ENCODE measurements at places on chromosomes 1 and 21. TPM values are rescaled to one million over a fixed set of nuclear protein-coding genes. Genes with fewer than 3 reads are reported as not detected.

IFFO2 gene
- total RNA-seq, result 12.5 TPM

CHI3L1 gene
- not detected for total RNA-seq

GRCh38 chr1:115702959-115703358 lies 61.2 kb downstream of the VANGL1 start:
- no peaks in the 10 kb centered on the region for H3K4me1 ChIP-seq
- no peak for DNase-seq
- no peak overlapping the region for H3K27ac ChIP-seq

EPHA2 gene
- total RNA-seq, result not detected

DNA sequence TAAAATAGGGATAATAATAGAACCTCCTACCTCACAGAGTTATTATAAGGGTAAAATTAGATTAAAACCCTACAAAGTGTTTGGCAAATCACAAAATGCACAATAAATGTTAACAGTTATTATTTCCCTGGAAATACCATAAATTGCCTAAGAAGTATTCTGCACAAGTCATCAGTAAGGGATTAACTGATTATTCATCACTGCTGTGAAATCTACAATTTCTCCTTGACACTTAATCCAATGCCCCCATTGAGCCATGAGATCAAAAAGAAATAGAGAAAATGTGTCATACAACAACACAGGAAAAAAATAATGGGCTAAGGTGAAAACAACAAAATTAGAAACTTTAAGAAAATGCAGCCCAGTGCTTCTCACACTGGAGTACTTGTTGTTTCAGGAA lies 6.7 kb upstream of the SEC16B start:
- no peak for DNase-seq
- H3K27me3 ChIP-seq, result no peaks in the 10 kb centered on the region
- no peaks in the 10 kb centered on the region for H3K4me1 ChIP-seq
- no peaks in the 10 kb centered on the region for H3K36me3 ChIP-seq
- H3K4me3 ChIP-seq, result no peak overlapping the region

DNA sequence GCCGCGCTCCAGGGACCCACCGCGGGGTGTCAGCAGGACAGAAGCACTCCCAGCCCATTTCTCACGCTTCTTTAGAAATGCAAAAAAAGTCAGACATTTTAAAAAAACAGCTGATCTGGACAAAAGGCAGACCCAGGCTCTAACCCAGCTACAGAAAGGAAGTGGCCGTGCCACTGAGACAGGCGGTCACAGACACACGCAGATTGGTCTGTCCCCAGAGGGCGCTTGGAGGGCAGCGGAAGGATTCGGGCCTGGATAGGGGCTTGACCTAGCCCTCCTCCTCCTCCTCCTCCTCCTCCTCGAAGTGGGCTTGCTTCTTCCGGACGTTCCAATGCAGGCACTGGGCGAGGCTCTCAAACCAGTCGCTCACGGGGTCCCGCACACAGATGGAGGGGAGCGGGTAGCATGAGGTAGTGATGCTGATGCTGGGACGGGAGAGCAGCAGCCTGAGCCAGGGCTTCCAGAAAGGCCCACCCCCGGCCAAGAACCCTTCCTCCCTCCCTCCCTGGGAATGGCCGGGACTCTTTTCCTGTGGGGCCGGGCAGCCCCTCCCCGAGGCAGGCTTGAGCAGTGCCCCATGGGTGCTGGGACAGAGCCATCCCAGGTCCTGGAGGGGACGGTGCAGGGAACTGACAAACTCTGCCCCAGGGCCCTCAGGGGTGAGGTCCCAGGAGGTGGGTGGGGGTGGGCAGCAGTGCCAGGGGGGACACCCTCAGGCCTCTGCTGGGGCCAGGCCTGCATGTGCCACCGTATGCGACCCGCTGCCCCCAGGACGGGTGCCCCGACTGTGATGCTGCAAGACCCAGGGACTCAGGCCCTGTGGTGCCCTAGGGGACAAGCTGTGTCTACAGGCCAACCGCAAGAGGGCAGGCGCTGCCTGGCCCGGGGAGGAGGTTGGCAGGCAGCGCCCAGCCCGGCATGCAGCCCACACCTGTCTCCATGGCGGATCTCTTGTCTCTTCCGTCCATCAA lies 25.3 kb downstream of the NADK start:
- peaks cover 4% of the 10 kb centered on the region for H3K4me1 ChIP-seq
- H3K36me3 ChIP-seq, result peaks cover 8% of the 10 kb centered on the region
- no peaks in the 10 kb centered on the region for H3K27me3 ChIP-seq

DNA sequence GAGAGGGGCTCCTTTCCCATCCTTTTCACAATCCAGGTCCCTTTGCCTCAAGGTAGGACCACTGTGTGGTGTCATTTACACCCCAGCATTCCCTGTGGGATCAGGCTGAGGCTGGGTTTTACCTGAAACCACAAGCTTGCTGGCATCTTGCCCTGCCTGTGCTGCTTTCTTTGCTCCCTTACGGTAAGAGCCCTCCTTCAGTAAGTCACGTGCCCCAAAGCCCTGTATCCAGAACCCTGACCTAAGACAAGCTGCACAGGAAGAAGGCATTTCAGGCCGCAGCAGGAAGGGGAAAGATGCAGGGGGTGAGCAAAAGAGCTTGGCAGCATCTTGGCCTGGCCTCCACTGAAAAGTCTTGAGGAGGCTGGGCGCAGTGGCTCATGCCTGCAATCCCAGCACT lies 58.4 kb downstream of the KLHDC7A start:
- H3K36me3 ChIP-seq, result no peaks in the 10 kb centered on the region
- no peak overlapping the region for H3K4me3 ChIP-seq
- H3K27ac ChIP-seq, result no peak overlapping the region
- DNase-seq, result peak; percentile 14
- H3K27me3 ChIP-seq, result peaks cover 20% of the 10 kb centered on the region

GRCh38 chr1:59357645-59358320 lies 60.9 kb downstream of the FGGY start:
- H3K4me3 ChIP-seq, result no peak overlapping the region
- peaks cover 1% of the 10 kb centered on the region for H3K36me3 ChIP-seq
- no peaks in the 10 kb centered on the region for H3K27me3 ChIP-seq

DNA sequence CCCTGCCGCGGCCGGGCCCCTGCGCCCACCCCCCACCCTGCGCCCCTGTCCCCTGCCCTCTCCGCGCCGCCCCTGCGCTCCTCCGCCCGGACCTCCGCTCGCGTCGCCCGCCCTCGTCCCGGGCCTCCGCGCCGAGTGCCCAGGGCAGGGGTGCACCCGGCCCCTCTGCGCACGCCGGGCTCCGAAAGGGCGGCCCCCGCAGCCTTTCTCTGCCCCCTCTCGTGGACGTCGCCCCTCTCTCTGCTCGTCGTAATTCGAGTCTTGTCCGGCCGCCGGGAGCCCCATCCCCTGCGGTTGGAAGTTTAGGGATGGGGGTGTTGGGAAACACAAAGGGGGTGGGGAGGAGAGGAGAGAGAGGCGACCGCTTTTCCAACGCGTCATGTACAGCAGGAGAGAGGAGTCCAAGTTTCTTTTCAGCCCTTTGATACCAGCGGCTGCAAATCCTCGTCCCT lies 407 bp downstream of the GALNT2 start:
- H3K4me3 ChIP-seq, result peak overlapping the region; percentile 82
- H3K27me3 ChIP-seq, result peaks cover 7% of the 10 kb centered on the region
- H3K36me3 ChIP-seq, result peaks cover 2% of the 10 kb centered on the region
- peak overlapping the region; percentile 84 for H3K27ac ChIP-seq

RNF2 gene
- 24.9 TPM for total RNA-seq

DNA sequence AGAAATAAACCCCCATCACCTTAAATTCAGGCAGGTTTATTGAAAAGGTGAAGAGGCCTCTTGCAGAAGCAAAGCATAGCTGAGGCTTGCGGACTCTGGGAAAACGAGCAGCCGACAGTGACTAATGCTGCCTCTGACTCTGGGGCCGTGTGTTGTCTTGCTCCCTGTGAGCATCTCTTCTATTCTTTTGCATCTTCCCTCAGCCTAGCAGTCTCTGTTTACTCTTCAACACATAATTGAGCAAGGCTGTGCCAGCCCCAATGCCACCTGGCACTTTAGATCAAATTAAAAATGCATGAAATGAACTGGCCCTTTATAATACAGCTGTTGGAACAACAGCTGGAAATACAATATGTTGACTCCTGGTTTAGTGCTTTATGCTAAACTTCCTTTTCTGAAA lies 18.4 kb upstream of the REG4 start:
- no peaks in the 10 kb centered on the region for H3K36me3 ChIP-seq
- peaks cover 46% of the 10 kb centered on the region for H3K27me3 ChIP-seq
- H3K27ac ChIP-seq, result no peak overlapping the region
- H3K4me1 ChIP-seq, result no peaks in the 10 kb centered on the region

USP16 gene
- total RNA-seq, result 26.7 TPM

GRCh38 chr1:168598892-168599291 lies 22.5 kb downstream of the XCL1 start:
- H3K4me1 ChIP-seq, result no peaks in the 10 kb centered on the region
- DNase-seq, result no peak
- no peak overlapping the region for H3K27ac ChIP-seq
- H3K36me3 ChIP-seq, result no peaks in the 10 kb centered on the region
- peaks cover 6% of the 10 kb centered on the region for H3K27me3 ChIP-seq
- H3K4me3 ChIP-seq, result no peak overlapping the region

DNA sequence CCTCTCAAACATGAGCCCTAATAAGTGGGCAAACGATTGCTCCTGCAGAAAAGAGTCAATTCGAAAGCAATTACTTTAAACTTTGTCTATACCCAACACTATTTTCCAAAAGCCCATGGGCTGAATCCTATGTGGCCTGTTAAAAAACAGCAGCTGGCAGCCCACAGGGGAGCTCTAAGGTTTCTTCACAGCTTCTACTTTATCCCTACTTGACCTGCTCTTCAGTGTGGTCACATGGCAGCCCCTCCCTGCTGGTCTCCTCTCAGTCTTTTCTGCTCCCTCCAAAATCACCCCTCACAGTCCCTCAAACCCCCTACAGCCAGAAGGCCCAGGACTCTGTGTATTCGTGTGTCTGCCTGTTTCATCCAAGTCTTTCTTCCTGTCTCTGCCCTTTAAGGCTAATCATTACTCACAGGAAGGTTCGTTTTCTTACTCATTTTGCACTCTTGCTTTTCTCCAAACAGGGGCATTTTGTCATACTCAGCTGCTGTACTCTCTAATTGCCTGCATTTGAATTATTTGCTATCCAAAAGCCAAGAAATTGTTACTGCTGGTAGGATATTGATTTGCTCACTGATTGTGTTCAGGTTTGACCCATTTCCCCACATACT lies 62.4 kb upstream of the FAM3B start:
- H3K27ac ChIP-seq, result no peak overlapping the region
- no peaks in the 10 kb centered on the region for H3K4me1 ChIP-seq
- H3K36me3 ChIP-seq, result no peaks in the 10 kb centered on the region
- no peak for DNase-seq
- no peak overlapping the region for H3K4me3 ChIP-seq

DNA sequence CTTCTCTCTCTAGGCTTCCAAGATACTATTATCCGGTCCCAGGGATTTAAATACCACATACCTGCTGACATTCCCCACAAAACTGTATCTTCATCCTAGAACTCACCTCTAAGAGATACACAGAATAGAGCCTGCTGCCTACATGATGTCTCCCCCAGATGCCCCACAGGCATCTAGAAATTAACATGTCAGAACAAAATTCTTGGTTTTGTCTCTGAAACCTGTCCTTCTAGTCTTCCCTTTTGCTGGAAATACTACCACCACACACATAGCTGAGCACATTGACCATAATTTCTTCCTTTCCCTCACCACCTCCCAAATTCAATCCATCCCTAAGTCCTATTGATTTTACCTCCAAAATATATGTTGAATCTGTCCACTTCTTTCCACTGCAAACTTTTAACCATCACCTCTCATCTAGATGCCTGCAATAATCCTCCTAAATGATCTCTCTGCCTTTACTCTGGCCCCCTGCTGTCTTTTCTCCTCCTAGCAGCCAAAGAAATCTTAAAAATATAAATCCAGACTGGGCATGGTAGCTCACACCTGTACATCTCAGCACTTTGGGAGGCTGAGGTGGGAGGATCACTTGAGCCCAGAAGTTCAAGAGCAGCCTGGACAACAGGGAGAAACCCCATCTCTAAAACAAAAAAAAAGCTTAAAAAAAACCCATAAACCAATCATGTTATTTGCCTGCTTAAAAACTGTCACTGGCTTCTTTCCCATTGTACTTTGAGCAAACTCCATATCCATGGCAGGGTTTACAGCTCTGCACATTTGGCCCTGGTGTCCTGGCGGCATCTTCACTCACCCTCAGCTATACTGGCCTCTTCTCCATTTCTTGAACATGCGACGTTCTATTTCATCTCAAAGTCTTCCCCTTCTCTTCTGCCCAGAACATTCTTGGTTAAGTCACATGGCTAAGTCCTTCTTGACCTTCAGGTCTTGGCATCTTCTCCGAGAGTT lies 6.2 kb upstream of the FAM76A start:
- peaks cover 32% of the 10 kb centered on the region for H3K27me3 ChIP-seq
- H3K4me1 ChIP-seq, result peaks cover under 1% of the 10 kb centered on the region

DNA sequence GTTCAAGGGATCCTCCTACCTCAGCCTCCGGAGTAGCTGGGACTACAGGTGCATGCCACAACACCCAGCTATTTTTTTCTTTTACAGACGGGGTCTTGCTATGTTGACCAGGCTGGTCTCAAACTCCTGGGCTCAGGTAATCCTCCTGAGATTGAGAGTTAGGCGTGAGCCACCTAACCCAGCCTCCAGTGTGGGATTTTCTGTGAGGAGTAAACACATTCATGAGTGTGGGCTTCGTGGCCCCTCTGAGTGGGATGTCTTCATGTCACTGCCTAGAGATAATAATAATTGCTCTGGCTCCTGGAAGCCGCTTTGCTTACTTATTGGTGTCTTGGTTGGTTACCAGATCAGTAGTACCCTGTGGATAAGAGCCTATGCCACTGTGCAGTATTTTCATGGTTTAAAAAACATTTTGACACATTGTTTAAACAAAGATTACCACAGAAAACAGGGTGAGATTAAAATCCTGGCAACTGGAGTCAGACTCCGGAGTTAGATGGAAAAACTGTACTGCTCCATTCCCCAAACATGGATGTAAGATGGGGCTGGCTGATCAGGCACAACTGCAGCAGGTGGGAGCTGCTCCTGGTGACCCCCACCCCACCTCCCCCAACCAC lies 159.1 kb upstream of the RAB4A start:
- H3K4me1 ChIP-seq, result no peaks in the 10 kb centered on the region
- H3K4me3 ChIP-seq, result no peak overlapping the region
- DNase-seq, result no peak
- H3K36me3 ChIP-seq, result no peaks in the 10 kb centered on the region
- no peak overlapping the region for H3K27ac ChIP-seq

HMCN1 gene
- 0.06 TPM for total RNA-seq

OR2T33 gene
- not detected for total RNA-seq

DNA sequence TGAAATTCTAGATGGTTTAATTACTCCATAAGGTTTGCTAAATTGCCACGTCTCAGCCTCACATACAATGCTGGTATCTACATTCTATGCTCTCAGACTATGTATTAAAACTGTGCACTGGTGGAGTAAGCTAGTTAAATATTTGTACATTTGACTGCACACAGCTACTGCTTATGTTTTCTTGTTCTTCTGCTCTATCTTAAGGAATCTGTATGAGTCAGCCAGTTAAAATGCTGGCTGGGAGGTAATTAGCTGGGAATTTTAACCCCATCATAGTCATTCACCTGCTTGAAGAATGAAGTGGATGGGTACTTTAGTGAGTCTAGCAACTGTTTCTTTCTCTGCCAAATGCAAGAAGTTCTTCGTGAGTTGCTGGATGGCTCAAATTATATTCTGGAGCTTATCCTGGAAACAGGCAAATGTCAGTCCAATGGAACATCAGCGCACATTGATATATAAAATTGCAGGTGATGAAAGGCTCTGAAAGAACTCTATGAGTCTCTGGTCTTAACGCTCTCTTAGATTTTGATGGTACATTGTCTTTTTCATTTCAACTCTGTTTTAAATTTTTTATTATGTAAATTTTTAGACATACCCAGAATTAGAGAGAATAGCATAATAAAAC lies 83.4 kb downstream of the BACH1 start:
- H3K27ac ChIP-seq, result no peak overlapping the region
- no peaks in the 10 kb centered on the region for H3K4me1 ChIP-seq
- H3K4me3 ChIP-seq, result no peak overlapping the region
- DNase-seq, result no peak

Measured in activated CD8-positive, alpha-beta memory T cell treated with anti-CD3 and anti-CD28 coated beads, Interleukin-2, amount 10 ng/mL, durations not matched to agents 7 days and 5 days (primary cell).